Mesothelial cell of epicardium (in vitro differentiated cells): ENCODE measurements at places on chromosomes 1 and 21.

DNA sequence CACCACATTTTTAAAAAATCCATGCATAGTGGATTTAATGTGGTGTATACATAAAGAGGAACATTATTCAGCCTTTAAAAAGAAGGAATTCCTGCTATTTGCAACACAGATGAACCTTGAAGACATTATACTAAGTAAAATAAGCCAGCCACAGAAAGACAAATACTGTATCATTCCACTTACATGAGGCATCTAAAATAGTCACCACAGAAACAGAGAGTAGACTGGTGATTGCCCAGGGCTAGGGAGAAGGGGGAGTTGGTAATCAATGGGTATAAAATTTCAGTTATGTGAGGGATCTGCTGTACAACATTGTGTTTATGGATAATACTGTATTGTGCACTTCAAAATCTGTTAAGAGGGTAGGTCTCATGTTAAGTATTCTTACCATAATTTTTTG is 10.0 kb downstream of the FAM163A start:
- DNase-seq: no peak
- H3K4me1 ChIP-seq: peaks cover 11% of the 10 kb centered on the region
- H3K27ac ChIP-seq: no peak overlapping the region
- peaks cover 8% of the 10 kb centered on the region for H3K36me3 ChIP-seq
- no peak overlapping the region for H3K4me3 ChIP-seq

- DNase-seq: no peak
- no peak overlapping the region for H3K27ac ChIP-seq
- no peaks in the 10 kb centered on the region for H3K4me1 ChIP-seq
- H3K4me3 ChIP-seq: no peak overlapping the region
Measured at GRCh38 chr1:227372726-227373130, 54.4 kb upstream of the CDC42BPA start.

- H3K4me1 ChIP-seq: no peaks in the 10 kb centered on the region
- DNase-seq: no peak
- H3K36me3 ChIP-seq: peaks cover 29% of the 10 kb centered on the region
- H3K27ac ChIP-seq: no peak overlapping the region
- no peak overlapping the region for H3K4me3 ChIP-seq
Measured at GRCh38 chr1:153936011-153936802, 10.3 kb downstream of the DENND4B start.

DNA sequence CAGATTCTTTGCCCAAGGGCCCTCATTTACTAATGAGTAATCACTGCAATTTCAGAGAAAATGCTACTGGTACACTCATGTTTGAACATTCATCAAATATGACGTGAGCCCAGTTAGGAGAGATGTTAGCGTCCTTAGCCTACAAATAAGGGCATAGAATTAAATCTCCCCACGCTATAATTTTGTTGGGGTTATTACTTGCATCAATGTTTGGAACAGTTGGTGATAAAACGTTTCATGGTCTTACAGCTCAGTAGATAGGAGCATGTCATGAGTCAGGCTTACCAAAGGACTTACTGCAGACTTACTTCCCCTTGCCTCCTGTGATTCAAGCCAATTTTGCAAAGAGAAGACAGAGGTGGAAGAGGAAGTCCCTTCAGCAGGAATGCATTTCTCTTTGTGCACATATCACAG is 304.0 kb downstream of the KIF26B start:
- no peaks in the 10 kb centered on the region for H3K36me3 ChIP-seq
- no peak overlapping the region for H3K27ac ChIP-seq

- peaks cover 4% of the 10 kb centered on the region for H3K36me3 ChIP-seq
- H3K27ac ChIP-seq: no peak overlapping the region
- H3K4me3 ChIP-seq: no peak overlapping the region
- DNase-seq: no peak
- H3K27me3 ChIP-seq: peaks cover 20% of the 10 kb centered on the region
- peaks cover 8% of the 10 kb centered on the region for H3K4me1 ChIP-seq
Measured at GRCh38 chr21:37627561-37627960, 261.0 kb downstream of the DYRK1A start.

DNA sequence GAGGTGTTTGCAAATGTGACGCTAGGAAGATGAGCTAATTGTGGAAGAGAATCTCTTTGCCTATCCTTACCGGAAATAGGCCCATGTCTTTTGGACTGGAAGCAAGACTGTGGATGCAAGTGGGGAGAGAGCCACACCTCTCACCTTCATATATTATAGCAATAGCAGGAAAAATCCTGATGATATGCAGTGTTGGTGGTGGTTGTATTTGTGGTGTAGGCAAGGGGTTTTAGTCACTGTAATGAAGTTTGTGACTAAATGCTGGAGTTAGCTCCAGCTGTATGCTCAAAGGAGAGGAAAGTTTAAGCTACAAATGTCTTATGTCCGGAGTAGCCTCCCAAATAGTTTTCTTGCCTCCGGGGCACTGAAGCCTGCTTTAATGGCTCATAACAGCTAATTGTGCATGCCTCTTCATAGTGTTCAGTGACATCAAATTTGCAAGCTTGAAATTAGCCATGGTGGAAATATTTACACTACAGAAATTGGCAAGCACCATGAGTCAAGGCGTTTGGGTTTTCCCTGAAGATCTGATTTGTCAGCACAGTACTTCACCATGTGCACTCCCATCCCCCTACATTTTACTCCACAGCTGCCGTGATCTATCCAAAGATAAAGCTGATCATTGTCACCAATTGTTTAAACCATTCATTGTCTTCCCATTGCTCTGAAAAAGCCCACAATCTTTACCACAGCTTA is 102.6 kb upstream of the ZNF644 start:
- H3K27ac ChIP-seq: no peak overlapping the region
- no peak overlapping the region for H3K4me3 ChIP-seq
- no peak for DNase-seq
- no peaks in the 10 kb centered on the region for H3K27me3 ChIP-seq
- H3K36me3 ChIP-seq: no peaks in the 10 kb centered on the region

DNA sequence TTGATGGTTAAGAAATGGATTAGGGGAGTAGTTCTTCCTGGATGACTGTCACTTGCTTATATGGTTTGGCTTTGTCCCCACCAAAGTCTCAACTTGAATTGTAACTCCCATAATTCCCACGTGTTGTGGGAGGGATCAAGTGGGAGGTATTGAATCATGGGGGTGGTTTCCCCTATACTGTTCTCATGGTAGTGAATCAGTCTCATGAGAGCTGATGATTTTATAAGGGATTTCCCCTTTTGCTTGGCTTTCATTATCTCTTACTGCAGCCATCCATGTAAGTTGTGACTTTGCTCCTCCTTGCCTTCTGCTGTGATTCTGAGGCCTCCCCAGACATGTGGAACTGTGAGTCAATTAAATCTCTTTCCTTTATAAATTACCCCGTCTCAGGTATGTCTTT is 1621.1 kb downstream of the MRPL39 start:
- no peaks in the 10 kb centered on the region for H3K36me3 ChIP-seq
- no peaks in the 10 kb centered on the region for H3K27me3 ChIP-seq
- H3K4me3 ChIP-seq: no peak overlapping the region
- no peaks in the 10 kb centered on the region for H3K4me1 ChIP-seq

DNA sequence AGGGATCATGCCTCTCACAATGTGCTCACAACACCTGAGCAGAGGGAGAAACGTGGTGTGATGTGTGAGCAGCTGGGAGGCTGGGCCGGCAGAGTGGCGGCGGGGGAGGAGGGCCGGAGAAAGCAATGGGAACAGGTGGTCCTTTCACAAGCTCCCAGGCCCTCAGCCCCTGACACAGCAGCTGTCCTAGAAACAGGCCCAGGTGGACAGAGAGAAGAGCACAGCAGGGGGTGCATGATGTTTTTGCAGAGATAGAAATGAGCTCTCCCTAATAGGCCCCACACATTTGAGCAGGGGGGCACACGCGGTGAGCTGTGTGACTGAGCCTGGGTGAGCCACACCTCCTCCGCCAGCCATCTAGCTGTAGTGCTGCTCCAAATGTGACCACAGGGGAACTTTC is 7.6 kb upstream of the RGS16 start:
- no peak overlapping the region for H3K27ac ChIP-seq
- H3K4me1 ChIP-seq: peaks cover 35% of the 10 kb centered on the region
- H3K36me3 ChIP-seq: no peaks in the 10 kb centered on the region
- DNase-seq: no peak

GRCh38 chr1:37951783-37952624 is 5.2 kb upstream of the INPP5B start:
- no peaks in the 10 kb centered on the region for H3K27me3 ChIP-seq
- no peak for DNase-seq
- no peak overlapping the region for H3K4me3 ChIP-seq
- H3K4me1 ChIP-seq: peaks cover 2% of the 10 kb centered on the region
- H3K36me3 ChIP-seq: peaks cover 3% of the 10 kb centered on the region

DNA sequence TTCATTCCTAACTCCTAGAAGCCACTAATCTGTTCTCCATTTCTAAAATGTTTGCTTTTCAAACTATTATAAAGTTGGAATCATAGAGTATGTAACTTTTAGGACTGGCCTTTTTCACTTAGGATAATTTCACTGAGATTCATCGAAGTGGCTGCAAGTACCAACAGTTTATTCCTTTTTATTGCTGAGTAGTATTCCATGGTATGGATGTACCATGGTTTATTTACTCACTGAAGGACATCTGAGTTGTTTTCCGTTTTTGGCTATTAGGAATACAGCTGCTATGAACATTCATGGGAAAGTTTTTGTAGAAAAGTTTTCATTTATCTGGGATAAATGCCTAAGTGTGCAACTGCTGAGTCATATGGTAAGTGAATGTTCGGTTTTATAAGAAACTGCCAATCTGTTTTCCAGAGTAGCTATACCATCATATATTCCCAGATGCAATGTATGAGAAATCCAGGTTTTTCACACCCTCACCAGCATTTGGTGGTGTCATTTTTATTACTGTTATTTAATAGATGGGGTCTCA is 66.3 kb downstream of the SLC27A3 start:
- no peak overlapping the region for H3K4me3 ChIP-seq
- no peaks in the 10 kb centered on the region for H3K27me3 ChIP-seq
- peaks cover 13% of the 10 kb centered on the region for H3K36me3 ChIP-seq
- no peak overlapping the region for H3K27ac ChIP-seq

DNA sequence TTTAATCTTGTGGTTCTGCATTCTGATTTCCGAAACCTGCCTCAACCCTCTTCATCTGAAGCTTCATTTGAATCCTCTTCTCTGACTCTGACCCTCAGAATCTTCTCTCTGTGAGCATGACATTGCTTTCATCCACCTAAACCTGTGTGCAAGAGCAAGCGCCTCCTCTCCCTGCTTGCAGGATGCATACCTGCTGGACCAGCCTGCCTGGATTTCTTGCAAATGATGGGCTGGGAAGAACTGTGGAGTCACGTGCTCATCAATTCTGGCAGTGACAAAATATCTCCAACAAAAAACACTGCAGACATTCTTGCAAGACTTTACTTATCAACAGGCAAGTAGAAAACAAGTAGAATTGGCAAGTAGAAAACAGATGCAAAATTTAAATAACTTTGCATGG is 20.8 kb upstream of the SLC35F3 start:
- no peak for DNase-seq
- H3K36me3 ChIP-seq: no peaks in the 10 kb centered on the region
- no peak overlapping the region for H3K27ac ChIP-seq
- H3K4me1 ChIP-seq: peaks cover 13% of the 10 kb centered on the region

DNA sequence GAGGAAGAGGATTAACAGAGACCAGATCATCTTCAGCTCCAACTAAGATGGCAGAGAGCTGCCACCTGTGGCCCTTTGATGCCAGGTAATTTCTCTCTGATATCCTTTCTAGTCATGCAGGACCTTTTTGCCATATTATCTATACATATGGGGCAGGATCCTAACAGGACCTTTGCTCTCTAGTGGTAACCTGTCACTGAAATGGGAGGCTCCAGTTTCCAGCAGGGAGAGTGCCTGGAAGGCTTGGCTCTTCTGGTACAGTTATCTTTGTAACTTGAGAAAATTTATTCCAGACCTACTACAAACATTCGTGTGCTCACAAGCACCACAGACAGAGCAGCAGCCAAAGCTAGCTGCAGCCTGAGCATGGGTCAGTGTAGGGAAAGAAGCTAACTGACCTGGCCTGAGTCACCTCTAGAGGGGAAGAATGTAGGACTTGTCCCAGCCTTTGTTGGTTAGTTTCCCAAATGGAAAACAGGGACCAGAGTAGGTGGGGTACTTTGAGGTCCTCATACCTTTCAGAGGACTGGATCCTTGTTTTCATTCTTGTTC is 86.5 kb upstream of the MACF1 start:
- H3K27ac ChIP-seq: no peak overlapping the region
- no peaks in the 10 kb centered on the region for H3K27me3 ChIP-seq
- no peak for DNase-seq
- no peak overlapping the region for H3K4me3 ChIP-seq
- no peaks in the 10 kb centered on the region for H3K4me1 ChIP-seq

- no peak overlapping the region for H3K27ac ChIP-seq
- H3K36me3 ChIP-seq: no peaks in the 10 kb centered on the region
- no peak overlapping the region for H3K4me3 ChIP-seq
- H3K4me1 ChIP-seq: peaks cover 9% of the 10 kb centered on the region
- DNase-seq: no peak
- H3K27me3 ChIP-seq: no peaks in the 10 kb centered on the region
Measured at GRCh38 chr21:29232530-29233255, 66.0 kb upstream of the BACH1 start.

DNA sequence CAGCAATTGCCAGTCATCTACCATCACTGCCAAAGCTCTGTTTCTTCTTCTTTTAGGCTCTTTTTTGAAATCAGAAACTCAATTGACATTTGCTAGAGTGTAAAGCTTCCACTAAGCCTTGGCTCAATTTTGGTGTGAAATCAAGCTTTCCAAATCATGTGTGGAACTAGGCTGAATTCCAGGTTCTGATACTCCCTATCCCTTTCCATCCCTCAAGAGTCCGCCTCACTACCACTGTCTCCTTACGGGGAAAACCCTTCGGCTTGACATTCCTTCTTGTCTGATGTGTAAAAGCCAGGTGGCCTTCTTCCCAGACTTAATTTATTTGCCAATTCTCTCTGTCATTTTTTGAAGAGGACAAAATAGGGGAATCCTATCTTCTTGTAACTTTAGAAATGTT is 47.2 kb upstream of the PRMT6 start:
- H3K36me3 ChIP-seq: no peaks in the 10 kb centered on the region
- no peak overlapping the region for H3K27ac ChIP-seq
- H3K27me3 ChIP-seq: peaks cover 7% of the 10 kb centered on the region
- H3K4me1 ChIP-seq: no peaks in the 10 kb centered on the region

GRCh38 chr1:59730302-59730701 is 84.4 kb upstream of the HOOK1 start:
- H3K4me3 ChIP-seq: no peak overlapping the region
- no peaks in the 10 kb centered on the region for H3K27me3 ChIP-seq

DNA sequence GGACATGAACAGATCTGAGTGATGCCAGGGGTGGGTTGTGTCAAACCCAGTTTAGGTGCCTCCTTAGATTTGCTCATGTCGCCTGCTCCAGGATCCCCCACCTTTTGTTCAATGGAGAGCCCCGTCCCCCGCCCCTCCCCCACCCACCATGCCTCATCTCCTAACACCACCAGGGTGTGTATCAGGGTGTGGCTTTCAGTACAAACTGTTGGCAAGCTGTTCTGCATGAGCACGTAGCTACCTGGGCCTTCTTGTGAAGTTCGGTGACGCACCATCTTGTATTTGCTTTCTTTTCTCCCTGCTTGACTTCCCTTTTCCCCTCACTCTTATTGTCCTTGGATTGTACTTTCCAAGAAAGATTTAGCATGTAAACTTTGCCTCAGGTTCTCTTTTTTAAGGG is 94.8 kb downstream of the EBNA1BP2 start:
- no peak for DNase-seq
- H3K27ac ChIP-seq: no peak overlapping the region
- H3K4me3 ChIP-seq: no peak overlapping the region
- H3K27me3 ChIP-seq: no peaks in the 10 kb centered on the region
- no peaks in the 10 kb centered on the region for H3K36me3 ChIP-seq
- peaks cover 8% of the 10 kb centered on the region for H3K4me1 ChIP-seq

GRCh38 chr1:211527006-211527405 is 35.0 kb upstream of the RD3 start:
- DNase-seq: no peak
- no peaks in the 10 kb centered on the region for H3K27me3 ChIP-seq
- H3K4me1 ChIP-seq: peaks cover 2% of the 10 kb centered on the region
- H3K4me3 ChIP-seq: no peak overlapping the region
